ENCODE measurements at places on chromosomes 5 and 9.

DNA sequence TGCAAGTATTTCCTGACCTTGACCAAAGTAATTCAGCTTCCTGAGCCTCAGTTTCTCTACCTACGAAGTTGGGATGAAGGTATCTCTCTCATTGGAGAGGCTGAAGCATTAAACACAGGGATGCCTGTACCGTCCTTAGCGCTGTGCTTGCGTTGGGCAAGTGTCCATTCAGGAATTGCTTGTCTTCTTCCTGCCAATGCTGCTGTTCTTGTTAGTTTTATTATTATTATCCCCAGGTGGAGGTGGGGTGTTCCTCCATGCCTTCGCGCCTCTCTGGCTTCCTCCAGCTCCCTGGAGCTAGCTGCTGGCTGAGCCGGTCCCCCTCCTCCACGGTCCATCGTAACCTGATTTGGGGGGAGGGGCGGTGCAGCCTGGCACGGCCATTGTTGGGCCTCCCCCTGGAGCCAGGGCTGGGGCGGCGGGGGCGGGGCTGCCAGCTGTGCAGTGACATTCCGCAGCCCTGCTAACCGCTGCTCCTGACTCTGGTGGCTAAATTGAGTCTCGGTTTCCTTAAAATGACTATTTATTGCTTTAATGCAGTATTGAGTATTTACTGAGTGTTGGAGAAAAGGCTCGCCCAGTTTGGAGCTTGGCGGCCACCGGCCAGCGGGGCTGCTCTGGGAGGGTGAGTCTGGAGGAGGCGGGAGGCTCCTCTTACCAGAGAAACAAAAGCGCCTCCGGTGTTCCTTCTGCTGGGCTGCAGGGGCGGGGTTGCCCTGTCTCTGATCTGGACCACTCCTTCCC lies 51.3 kb downstream of the LMX1B start:
- H3K4me1 ChIP-seq, result peaks cover 1% of the 10 kb centered on the region
- H3K4me3 ChIP-seq, result no peak overlapping the region
- H3K27me3 ChIP-seq, result peaks cover 25% of the 10 kb centered on the region
- no peaks in the 10 kb centered on the region for H3K36me3 ChIP-seq

- no peaks in the 10 kb centered on the region for H3K36me3 ChIP-seq
- no peaks in the 10 kb centered on the region for H3K4me1 ChIP-seq
- no peak for DNase-seq
- H3K27ac ChIP-seq, result no peak overlapping the region
Observed at GRCh38 chr5:167688341-167689130, 602.9 kb upstream of the WWC1 start.

DNA sequence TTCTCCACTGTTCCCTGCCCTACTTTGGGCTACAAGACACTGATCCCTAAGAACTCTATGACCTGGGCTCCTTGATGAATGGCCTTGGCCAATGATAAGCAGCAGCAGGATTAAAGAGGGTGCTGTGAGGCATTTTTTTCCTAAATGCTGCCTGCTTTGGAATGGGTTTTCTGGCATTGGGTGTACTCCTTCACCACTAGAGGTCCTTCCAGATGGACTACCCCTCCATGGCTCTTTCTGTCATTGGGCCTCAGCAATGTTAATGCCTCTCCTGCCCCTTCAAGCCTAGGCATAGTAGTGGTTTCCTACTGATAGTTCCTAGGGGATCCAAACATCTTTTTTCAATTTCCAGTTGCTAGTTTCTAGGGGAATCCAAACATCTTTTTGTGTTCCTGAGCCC lies 319.3 kb upstream of the RPS23 start:
- no peak overlapping the region for H3K27ac ChIP-seq
- DNase-seq, result no peak
- H3K27me3 ChIP-seq, result peaks cover 18% of the 10 kb centered on the region

DNA sequence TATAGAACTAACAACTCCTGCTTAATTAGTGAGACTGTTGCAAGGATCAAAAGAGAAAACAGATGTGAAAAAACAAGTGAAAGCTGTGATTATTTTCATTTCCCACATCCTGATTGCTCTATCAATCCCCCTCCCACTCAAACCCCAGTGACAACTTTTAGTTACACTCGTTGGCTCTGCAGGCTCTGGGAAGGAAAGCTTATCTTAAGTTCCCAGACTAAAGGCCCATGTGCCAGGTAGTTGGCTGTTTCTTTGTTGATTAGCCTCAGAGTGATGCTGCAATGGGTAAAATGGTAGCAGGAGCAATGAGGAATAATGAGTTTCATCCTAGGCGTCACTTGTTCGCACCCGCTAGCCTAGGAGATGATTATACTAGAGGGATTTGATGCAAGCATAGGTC lies 133.3 kb upstream of the IFNE start:
- H3K27ac ChIP-seq, result no peak overlapping the region
- no peak for DNase-seq
- H3K36me3 ChIP-seq, result peaks cover 2% of the 10 kb centered on the region
- H3K4me3 ChIP-seq, result peak overlapping the region; percentile 3
- no peaks in the 10 kb centered on the region for H3K27me3 ChIP-seq
- peaks cover 26% of the 10 kb centered on the region for H3K4me1 ChIP-seq

DNA sequence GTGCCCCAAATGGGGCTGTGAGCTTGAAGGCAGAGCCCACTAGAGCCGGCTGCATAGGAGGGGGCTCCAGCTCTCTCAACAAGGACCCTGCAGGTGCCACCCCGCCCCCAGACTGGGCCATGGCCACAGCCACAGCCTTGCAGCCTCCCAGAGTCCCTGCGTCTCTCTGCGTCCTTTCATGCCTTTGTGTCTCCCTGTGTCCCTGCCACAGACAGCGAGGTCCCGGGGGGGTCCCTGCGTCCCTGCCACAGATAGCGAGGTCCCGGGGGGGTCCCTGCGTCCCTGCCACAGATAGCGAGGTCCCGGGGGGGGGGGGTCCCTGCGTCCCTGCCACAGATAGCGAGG lies 6.3 kb downstream of the NOXA1 start:
- DNase-seq, result no peak
- H3K4me3 ChIP-seq, result no peak overlapping the region
- H3K4me1 ChIP-seq, result no peaks in the 10 kb centered on the region
- H3K27me3 ChIP-seq, result peaks cover 6% of the 10 kb centered on the region

- no peak for DNase-seq
- no peak overlapping the region for H3K4me3 ChIP-seq
- H3K36me3 ChIP-seq, result no peaks in the 10 kb centered on the region
Observed at GRCh38 chr5:90680921-90681563, 122.4 kb downstream of the ADGRV1 start.

DNA sequence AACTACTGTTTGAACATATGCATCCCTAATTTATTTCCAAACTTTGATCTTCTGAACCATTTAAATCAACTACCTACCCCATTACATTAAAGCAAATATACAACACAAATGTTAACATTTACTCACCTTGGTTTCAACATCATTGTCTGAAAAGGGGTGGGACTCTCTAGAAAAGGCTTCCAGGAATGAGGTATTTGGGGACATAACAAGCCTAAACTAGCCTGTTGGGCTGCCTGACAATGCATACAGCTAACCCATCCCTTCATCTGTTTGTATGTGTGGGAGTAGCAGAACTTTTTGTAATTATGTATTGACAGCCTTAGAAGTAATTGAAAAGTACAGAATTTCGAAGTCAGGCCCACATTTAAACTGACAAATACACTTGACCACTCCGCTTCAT lies 2225.9 kb upstream of the C9orf72 start:
- H3K4me3 ChIP-seq, result no peak overlapping the region
- no peaks in the 10 kb centered on the region for H3K27me3 ChIP-seq
- no peaks in the 10 kb centered on the region for H3K4me1 ChIP-seq

GRCh38 chr5:142548739-142549275 lies 137.1 kb downstream of the FGF1 start:
- no peak for DNase-seq
- no peaks in the 10 kb centered on the region for H3K36me3 ChIP-seq
- H3K27ac ChIP-seq, result no peak overlapping the region
- H3K27me3 ChIP-seq, result peaks cover 49% of the 10 kb centered on the region
- no peak overlapping the region for H3K4me3 ChIP-seq

- no peak for DNase-seq
- H3K4me1 ChIP-seq, result peaks cover 19% of the 10 kb centered on the region
- H3K27me3 ChIP-seq, result no peaks in the 10 kb centered on the region
- H3K36me3 ChIP-seq, result no peaks in the 10 kb centered on the region
- no peak overlapping the region for H3K27ac ChIP-seq
Observed at GRCh38 chr9:123344192-123344949, 11.6 kb upstream of the CRB2 start.

- no peak overlapping the region for H3K27ac ChIP-seq
- DNase-seq, result no peak
- H3K36me3 ChIP-seq, result no peaks in the 10 kb centered on the region
- H3K4me3 ChIP-seq, result no peak overlapping the region
Observed at GRCh38 chr5:15526413-15526812, 26.4 kb downstream of the FBXL7 start.

GRCh38 chr9:137077758-137078693 lies 709 bp downstream of the UAP1L1 start:
- H3K27me3 ChIP-seq, result no peaks in the 10 kb centered on the region
- peak; percentile 77 for DNase-seq

DNA sequence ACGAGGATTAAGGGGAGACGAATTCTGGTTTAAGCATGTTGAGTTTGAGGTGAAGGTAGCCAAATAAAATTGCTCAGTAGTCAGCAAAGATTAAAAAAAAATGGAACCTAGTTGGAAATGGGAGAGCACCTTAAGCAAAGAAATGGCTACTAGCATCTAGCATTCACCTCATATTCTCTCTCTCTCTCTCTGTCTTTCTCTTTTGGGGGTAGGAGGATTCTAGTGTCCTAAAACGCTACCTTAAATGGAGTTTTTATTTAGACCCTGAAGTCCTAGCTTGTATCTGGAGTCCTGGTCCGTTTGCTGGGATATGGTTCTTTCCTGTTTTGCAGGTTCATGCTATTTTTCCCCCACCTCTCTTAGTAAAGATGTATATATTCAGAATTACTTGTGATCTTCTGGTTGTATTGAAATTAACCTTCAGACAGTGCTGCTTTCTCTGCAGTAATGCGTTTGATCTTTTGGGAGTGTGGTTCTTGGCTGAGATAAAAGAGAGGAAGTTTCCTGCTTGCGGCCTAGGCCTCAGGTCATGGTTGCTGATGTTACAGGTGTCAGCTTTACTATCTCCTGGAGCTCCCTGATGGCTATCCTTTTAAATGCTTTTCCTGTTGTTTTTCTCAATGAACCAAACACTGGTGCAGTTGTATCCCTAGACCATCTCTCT lies 8.0 kb downstream of the TGFBR1 start:
- peaks cover 44% of the 10 kb centered on the region for H3K36me3 ChIP-seq
- peaks cover 72% of the 10 kb centered on the region for H3K4me1 ChIP-seq
- peak overlapping the region; percentile 76 for H3K4me3 ChIP-seq
- no peak for DNase-seq

- H3K36me3 ChIP-seq, result no peaks in the 10 kb centered on the region
- H3K27me3 ChIP-seq, result peaks cover 10% of the 10 kb centered on the region
- no peak overlapping the region for H3K27ac ChIP-seq
- no peaks in the 10 kb centered on the region for H3K4me1 ChIP-seq
Observed at GRCh38 chr5:41279040-41279439, 65.7 kb upstream of the C6 start.

DNA sequence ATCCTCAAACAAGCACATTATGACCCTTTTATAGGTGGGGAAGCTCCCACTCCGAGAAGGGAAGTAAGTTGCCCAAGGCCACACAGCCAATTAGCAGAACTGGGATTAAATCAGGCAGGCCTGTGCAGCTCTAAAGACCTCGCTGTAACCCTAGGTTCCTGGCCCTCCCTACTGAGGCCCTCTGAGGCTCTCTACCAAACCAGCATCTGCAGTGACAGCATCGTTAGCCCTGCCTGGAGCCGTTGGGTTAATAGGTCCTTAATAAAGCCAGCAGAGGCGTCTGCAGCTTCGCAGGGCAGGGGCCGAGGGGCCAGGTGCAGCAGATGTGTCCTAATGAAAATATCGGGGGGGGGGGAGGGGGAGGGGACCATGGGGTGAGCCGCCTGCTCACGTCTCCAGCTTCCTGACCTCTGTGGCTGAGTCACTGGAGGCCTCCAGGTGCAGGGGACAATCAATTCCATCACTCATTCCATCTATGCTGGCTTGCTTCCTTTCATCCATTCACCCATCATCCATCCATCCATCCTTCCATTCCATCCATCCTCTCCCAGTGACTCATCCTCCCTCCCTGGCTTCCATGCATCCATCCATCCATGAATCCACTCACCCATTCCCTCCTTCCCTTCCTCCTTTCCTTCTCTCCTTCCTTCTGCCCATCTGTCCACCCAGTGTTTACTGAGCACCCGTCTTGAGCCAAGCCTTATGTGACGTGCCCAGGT lies 203.9 kb downstream of the C9orf50 start:
- H3K4me1 ChIP-seq, result peaks cover 17% of the 10 kb centered on the region
- H3K27ac ChIP-seq, result peak overlapping the region; percentile 54

GRCh38 chr9:91735049-91735448 lies 215.0 kb downstream of the ROR2 start:
- peaks cover 8% of the 10 kb centered on the region for H3K27me3 ChIP-seq
- DNase-seq, result no peak
- H3K4me3 ChIP-seq, result no peak overlapping the region
- no peaks in the 10 kb centered on the region for H3K36me3 ChIP-seq

DNA sequence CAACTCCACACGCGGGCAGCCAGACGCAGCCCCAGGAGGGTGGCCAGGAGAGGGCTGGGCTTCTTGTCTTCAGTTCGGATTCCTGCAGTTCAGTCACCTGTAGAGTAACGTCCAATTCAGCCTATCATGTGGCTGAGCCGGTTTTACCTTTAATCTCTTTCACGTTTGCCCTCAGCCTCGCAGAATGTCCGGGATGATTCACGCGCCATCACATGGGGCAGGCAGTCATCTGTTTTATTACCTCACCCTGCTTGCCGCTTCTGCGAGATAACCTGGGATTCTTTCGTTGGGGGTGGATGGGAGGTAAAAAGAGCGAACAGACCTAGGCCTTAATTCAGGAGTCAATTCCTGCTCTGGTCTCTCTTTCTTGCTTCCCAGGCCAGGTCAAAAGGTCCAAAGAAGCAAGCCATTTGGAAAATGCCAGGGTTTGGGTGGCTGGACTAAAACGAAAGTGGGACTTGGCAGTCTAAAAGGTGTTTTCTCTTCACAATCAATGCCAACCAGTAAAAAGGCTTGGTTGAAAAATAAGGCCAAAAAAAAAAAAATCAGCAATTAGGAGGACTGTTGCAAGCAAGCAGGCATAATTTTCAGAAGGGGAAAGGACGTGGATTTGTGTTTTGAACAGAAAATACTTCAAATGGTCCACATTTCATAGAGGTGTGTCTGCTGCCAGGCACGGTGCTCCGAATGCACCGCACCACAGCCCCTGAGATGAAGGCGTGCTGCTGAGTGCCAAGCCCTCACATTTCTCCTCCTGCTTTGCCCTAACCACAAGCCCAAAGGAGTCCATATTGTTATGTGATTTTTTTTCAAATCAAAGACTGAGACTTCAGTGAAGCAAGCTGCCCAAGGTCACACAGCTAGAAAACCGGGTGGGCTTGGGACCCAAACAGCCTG lies 2.8 kb upstream of the WWC1 start:
- H3K36me3 ChIP-seq, result no peaks in the 10 kb centered on the region
- no peak overlapping the region for H3K4me3 ChIP-seq
- H3K4me1 ChIP-seq, result peaks cover 5% of the 10 kb centered on the region
- DNase-seq, result no peak
- H3K27me3 ChIP-seq, result peaks cover 43% of the 10 kb centered on the region
